ENCODE measurements at places on chromosomes 3 and 15.

DNA sequence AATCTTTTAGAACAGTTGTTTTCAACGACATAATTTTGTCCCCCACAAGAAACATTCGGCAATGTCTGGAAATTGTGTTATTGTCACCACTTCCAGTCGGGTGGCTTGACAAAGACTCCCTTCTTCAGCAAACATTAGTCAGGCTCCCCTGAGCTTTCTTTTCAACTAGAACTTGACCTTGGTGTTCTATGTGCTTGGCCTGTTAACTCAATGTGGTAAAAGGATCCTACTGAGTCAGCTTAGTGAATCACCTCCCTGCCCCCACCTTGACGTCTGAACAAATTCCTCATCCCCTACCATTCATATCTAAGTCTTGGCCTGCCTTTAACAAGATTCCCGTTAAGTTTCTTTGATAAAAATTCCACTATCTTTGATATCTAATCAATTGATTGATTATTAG, 465.0 kb upstream of the ROBO1 start:
- no peaks in the 10 kb centered on the region for H3K4me1 ChIP-seq
- H3K27me3 ChIP-seq, result no peaks in the 10 kb centered on the region
- H3K4me3 ChIP-seq, result no peak overlapping the region
- no peaks in the 10 kb centered on the region for H3K36me3 ChIP-seq

- peaks cover 11% of the 10 kb centered on the region for H3K4me1 ChIP-seq
- H3K4me3 ChIP-seq, result no peak overlapping the region
- H3K27me3 ChIP-seq, result no peaks in the 10 kb centered on the region
- H3K36me3 ChIP-seq, result peaks cover 22% of the 10 kb centered on the region
Measured at GRCh38 chr3:115141033-115141757, 5.9 kb downstream of the ZBTB20 start.

GRCh38 chr3:158355623-158356588, 215.1 kb upstream of the MLF1 start:
- H3K27ac ChIP-seq, result no peak overlapping the region
- no peaks in the 10 kb centered on the region for H3K27me3 ChIP-seq
- no peak for DNase-seq
- no peak overlapping the region for H3K4me3 ChIP-seq
- peaks cover 3% of the 10 kb centered on the region for H3K4me1 ChIP-seq

DNA sequence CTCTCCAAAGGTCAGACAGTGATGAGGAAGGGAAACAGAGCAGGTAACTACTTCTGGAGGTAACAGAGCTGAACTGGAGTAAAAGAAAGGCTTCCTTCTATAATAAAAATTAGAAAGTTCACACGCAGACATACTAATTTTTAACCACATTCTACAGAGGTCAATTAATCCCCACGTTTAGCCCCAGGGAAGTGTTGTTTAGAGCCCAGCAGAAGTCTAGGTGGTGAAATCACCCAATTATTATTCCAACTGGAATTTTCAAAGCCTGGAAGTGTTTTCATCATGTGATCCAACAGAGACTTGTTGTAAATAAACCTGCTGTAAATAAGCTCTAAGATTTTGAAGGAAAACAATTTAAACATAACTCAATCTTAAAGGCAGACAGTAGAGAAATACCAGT, 6.8 kb downstream of the ALDH1A2 start:
- H3K4me3 ChIP-seq, result no peak overlapping the region
- H3K36me3 ChIP-seq, result no peaks in the 10 kb centered on the region
- peaks cover 73% of the 10 kb centered on the region for H3K27me3 ChIP-seq
- no peaks in the 10 kb centered on the region for H3K4me1 ChIP-seq
- no peak overlapping the region for H3K27ac ChIP-seq
- DNase-seq, result no peak

DNA sequence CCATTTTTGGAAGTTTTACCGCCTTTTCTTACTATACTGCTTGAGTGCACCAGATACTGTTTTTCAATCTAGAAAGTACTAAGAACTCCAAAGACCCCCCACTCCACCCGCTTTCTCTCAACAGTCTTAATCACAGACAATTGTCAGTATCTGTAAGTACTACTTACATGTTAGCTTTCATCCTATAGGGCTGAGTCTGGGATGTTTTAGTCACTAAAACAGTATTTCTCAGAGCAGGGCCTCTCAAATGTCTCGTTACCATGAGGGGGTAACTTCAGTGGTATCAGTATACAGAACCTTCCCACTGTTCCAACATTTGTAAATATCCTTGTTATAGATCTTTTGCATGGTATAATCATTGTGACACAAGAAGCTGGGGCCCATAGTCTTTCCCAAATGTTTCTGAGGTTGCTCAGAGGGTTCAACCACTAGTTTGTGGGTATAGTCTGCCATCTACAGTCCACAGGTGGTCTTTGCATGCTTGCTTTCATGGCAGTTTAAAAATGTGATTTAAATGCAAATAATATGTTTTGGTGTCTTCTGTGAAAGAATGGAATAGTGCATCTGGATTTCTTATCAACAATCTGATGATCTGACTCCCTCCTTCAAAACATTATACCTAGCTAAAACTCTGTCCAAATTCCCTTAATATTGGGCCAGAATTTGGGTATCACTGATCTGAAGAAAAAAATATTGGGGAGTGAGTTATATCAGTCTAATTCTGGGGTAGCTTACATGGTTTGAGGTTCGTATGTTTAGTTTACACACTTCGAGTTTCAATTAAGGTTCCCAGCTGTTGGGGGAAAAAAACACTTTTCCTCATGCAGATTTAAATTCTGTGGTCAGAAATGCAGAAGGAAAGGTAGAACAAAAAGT, 18.0 kb upstream of the DNAJC13 start:
- DNase-seq, result no peak
- peaks cover 16% of the 10 kb centered on the region for H3K27me3 ChIP-seq

Measured in activated naive CD8-positive, alpha-beta T cell treated with anti-CD3 and anti-CD28 coated beads, Interleukin-2, amount 10 ng/mL, durations not matched to agents 7 days and 5 days (primary cell).